ENCODE measurements at places on chromosomes 2 and 18. TPM values are rescaled to one million over a fixed set of nuclear protein-coding genes. Genes with fewer than 3 reads are reported as not detected.

Gene GALNT3
- 5.4 TPM for total RNA-seq

Gene GBX2
- total RNA-seq: not detected

Gene LOXHD1
- not detected for total RNA-seq

Gene CHRNG
- not detected for total RNA-seq

Gene NEB
- total RNA-seq: 1.2 TPM

Gene CPO
- not detected for total RNA-seq

Gene TTN
- total RNA-seq: 1.0 TPM

Gene ANKRD30B
- total RNA-seq: not detected

Gene LINC00305
- total RNA-seq: not detected

Gene ALPG
- total RNA-seq: not detected

Gene ANKRD62
- total RNA-seq: not detected

Gene CARF
- total RNA-seq: 6.4 TPM

Gene DPY30
- 66.3 TPM for total RNA-seq

Gene RPRD1A
- 93.5 TPM for total RNA-seq

Gene WNT6
- not detected for total RNA-seq

Gene COL5A2
- 1,671 TPM for total RNA-seq

Gene HTRA2
- total RNA-seq: 36.5 TPM

Gene CXCR2
- total RNA-seq: not detected

Gene GALNT5
- 71.3 TPM for total RNA-seq

Gene FOXD4L1
- 0.30 TPM for total RNA-seq

Gene FAM161A
- 2.4 TPM for total RNA-seq

Gene IL36G
- not detected for total RNA-seq

Gene GAREM2
- 1.5 TPM for total RNA-seq

Gene MYCN
- not detected for total RNA-seq

Gene TAF4B
- 1.5 TPM for total RNA-seq

Gene POTEC
- total RNA-seq: not detected

Gene TAF1B
- 18.1 TPM for total RNA-seq

Gene ANKRD23
- 1.2 TPM for total RNA-seq

Gene LHCGR
- not detected for total RNA-seq

Gene ACVR1C
- total RNA-seq: 0.37 TPM

Gene FAM124B
- total RNA-seq: 0.30 TPM

Gene CLK1
- 64.7 TPM for total RNA-seq

Gene WDCP
- 13.5 TPM for total RNA-seq

Gene CTLA4
- total RNA-seq: not detected

Gene PIKFYVE
- 35.9 TPM for total RNA-seq

Gene IL37
- total RNA-seq: not detected

Gene COLEC11
- 2.4 TPM for total RNA-seq

Gene ATL2
- total RNA-seq: 87.5 TPM

Gene CFC1B
- not detected for total RNA-seq

Gene QPCT
- 44.5 TPM for total RNA-seq

Gene PJVK
- total RNA-seq: 2.1 TPM

Gene WDR75
- 59.9 TPM for total RNA-seq

Gene MC4R
- not detected for total RNA-seq

Gene TRAK2
- total RNA-seq: 43.9 TPM

Gene SCG2
- total RNA-seq: 12.5 TPM

Gene REL
- 3.9 TPM for total RNA-seq

Gene SULT1C4
- 0.30 TPM for total RNA-seq

Gene CNGA3
- total RNA-seq: 0.05 TPM

Gene FNDC4
- total RNA-seq: 10.7 TPM

Gene AQP12B
- not detected for total RNA-seq

Gene STAT4
- total RNA-seq: 2.8 TPM

Gene HRH4
- 0.05 TPM for total RNA-seq

Gene ZNF892
- total RNA-seq: 10.4 TPM

Gene UGT1A6
- not detected for total RNA-seq

Gene BOLL
- total RNA-seq: not detected

Gene CPLX4
- not detected for total RNA-seq
